ENCODE measurements at places on chromosomes 2 and 18.

- DNase-seq = no peak
Observed at GRCh38 chr2:70777450-70777849, 9.4 kb upstream of the ADD2 start.

DNA sequence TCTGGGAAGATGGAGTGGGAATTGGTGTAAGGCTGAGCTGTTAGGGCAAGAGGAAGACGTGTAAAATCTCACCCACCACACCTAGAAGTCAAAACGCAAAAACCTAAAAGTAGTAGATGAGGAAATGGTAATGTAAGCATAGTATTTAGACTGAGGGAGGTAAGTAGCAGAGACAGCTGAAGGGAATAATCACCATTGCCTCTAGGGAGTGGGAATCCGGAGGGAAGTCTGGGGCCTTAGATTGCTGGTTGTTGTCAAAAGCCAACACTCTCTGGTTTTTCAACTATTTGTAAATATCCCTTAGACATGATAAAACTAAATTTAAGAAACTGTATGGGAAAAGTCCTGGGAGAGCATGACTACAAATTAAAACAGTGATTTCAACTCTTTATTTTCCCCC, 28.7 kb upstream of the MYCN start:
- no peak for DNase-seq

DNA sequence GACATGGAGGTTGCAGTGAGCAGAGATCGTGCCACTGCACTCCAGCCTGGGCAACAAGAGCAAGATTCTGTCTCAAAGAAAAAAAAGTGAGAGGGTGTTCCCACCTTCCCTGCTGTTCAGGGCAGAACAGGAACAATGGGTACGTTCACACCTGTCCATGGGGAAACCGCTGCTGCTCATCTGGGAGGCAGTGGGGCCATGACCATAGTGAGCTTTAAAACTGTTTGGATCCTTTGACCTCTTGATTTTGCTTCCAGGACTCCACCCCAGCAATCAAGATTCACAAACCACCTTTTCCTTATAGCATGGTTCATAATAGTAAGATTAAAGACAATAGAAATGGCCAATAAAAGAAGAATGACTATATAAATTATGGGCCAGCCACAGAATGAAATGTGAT, 209.2 kb downstream of the ARL4C start:
- no peak for DNase-seq

GRCh38 chr2:54927751-54928615, 122.3 kb downstream of the RTN4 start:
- no peak for DNase-seq

DNA sequence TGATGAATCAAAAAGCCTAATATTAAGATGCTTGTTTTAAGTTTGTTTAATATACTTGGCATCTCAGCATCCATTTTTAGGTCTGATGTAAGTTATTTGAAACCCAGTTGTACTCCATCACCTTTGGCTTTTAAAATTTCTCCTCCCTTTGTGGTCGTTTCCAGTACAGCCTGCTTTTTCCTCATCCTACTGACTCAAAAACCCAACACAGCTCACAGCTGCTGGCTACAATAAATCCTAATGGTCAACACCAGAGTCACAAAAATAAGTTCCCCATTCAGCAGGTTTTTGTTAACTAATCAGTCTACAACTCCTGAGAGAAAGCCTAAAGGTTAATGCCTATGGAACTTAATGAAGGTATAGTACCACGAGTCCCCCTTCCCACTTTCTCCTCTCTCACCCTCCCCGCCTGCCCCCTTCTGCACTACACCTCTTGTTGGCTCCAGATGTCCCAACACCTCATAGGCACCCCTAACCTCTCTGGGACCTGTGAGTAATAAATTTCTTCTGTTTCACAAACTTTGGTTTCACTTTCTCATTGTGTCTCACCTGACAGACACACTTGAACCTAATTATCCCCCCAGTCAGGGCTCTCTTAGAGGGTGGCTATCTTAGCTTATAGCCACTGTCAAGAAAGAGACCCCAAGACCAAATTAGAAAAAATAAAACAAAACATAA, 148.6 kb downstream of the GALNT1 start:
- DNase-seq = no peak

Data from common myeloid progenitor, CD34-positive (primary cell).